ENCODE measurements at places on chromosomes 6 and 20.
A peak's percentile ranks its signal among the peaks of the same experiment; 100 is the strongest.

GRCh38 chr6:54861905-54862616 is 15.5 kb downstream of the FAM83B start:
- no peak for DNase-seq

DNA sequence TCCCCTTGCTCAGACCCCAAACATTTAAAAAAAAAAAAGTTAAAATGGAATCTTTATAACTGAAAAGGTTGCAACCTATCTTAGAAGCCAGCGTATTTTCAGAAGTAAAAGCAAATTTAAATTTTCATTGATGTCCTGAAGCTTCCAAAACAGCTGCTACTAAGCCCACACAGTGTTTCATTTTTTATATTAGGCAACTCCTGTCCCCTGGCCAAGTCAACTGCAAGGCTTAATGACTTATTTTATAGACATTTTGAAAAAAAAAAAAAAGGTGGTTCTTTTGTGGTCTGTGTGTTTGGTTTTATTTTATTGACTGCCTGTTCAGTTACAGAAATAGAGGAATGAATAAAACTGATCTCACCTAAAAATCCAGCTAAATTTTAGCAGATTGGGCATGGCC is 13.0 kb downstream of the CFAP61 start:
- no peak for DNase-seq

DNA sequence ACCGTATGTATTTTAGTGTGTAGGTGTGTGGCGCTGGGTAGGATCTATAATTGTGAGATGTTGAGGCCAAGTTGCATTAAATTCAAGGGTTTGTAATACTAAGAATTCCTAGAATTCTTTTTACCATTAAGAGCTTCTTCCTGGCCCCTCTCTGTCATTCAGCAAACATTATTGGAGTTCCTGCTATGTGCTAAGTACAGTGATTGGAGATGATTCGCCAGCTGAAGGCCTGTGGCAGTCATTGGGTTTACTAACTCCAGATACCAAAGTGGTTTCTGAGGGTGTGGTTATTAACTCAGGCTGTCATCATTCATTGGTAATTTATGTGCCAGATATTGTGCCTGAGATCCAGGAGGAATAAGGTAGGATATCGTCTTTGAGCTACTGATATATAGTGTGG is 167.1 kb downstream of the LAMA2 start:
- peak; percentile 63 for DNase-seq

GRCh38 chr20:4519534-4519933 is 202.2 kb upstream of the PRND start:
- no peak for DNase-seq

DNA sequence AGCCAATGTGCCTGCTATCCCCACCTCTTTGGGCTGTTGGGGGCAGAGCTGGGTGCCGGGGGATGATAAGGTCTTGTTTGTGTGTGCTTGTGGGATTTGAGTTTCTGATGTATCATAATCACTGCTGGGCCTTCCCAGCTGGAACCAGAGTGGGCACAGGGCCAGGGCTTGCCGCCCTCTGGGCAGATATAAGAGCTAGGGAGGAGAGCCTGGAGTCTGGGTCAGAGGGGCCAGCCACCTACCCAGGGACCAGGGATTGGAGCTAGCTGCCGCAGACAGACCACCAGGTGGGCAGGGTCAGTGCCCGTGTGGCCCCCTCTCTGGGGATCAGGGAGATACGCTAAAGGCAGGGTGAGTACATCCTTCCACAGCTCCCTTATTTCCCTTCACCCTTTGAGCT is 3.1 kb upstream of the TLDC2 start:
- DNase-seq: no peak
